ENCODE measurements at places on chromosomes 5 and 9.

DNA sequence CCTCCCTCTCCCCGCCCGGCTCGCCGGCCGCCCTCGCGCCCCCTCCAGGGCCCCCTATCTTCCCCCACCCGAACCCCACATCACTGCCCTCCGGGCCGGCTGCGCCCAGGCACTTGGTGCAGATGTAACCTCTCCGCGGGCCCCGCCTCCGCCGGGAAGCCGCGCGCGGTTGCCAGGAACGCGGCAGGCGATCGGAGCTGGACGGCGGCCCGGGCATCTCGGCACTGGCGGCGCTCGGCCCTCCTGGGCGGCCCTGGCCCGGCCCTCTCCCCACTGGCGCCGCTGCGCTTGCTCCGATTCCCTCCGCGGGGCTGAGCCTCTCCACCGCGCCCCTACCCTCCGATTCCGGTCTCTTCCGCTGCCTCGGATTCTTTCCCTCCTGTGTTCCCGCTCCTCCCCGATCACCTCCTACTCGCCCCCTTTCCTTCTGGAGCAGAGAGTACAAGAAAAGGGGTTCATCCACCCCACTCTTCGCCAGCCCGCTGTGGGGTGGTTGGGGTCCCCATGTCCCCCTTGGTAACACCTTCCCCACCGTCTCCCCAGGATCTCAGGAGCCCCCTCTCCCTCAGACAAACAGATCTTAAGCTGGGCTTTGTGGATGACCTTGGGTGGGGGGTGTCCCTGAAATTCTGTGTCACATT is 70.6 kb downstream of the C9orf50 start:
- no peak for DNase-seq

DNA sequence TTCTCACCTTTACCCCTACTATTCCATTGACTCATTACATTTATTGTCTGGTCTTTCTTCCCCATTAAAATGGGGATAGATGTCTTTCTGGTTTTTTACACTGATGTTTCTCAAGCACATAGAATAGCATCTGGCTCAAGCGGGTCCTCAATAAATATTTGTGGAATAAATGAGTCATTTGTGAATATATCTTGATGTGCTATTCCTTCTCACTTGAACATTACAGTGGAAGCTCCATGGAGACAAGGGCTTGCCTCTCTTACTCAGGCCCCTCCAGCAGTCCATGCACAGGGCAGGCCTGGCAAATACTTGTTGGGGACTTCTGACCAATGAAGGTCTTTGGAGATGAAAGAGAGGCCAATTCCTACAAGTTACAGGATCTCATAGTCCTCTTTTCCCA is 151.7 kb upstream of the TAS2R1 start:
- no peak for DNase-seq

GRCh38 chr5:375336-375920 is 53.9 kb downstream of the AHRR start:
- DNase-seq = no peak

GRCh38 chr5:10511741-10512640 is 51.9 kb upstream of the ANKRD33B start:
- DNase-seq = no peak

- no peak for DNase-seq
These were observed 2.5 kb upstream of the AQP7 start for GRCh38 chr9:33404788-33405362.

DNA sequence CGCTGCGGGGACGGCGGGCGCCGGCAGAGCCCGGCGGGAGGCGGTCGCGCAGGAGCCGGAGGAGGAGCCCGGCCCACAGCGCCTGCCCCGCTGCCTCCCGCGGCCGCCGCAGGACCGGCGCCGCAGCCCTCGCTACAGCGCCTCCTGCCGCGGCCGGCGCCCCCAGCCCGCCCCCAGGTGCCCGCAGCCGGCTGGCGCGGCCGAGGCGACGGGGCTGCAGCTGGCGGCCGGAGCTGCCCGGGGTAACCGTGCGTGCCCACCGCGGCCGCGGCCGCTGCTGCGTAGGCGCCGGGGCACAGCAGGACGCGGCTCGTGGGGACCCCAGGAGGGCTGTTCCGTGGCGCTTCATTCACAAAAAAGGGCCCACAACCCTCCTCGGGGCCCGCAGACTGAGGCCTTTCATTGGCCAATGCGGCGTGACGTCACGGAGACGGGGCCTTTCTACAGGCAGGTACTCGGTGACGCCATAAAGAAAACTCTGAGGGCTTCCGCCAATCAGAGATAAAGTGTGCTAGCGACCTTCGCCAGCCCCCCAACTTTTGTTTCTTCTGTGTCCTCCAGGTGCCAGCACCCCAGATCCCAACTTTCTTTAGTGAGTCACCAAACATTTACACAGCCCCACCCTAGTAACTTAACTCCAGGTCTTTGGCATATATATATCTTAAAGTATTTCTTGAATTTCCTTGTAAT is at the start of gene CDC14B:
TSS of gene CDC14B (minus strand) at position 353 of the 690 bp plus-strand sequence. CDS start 465 bp downstream, outside the sequence.
- peak; percentile 72 for DNase-seq

- no peak for DNase-seq
These were observed 30.3 kb upstream of the IRX4 start for GRCh38 chr5:1912951-1913565.

- DNase-seq = peak; percentile 40
These were observed at the start of gene NCS1 for GRCh38 chr9:130172161-130172857. NCS1 (plus strand) TSS chr9:130172404; CDS start chr9:130172664, 260 bp downstream.
